ENCODE measurements at places on chromosomes 6 and 20.
A peak's percentile ranks its signal among the peaks of the same experiment; 100 is the strongest.

- DNase-seq: peak; percentile 44
Observed at GRCh38 chr6:36387440-36388303, at the start of gene ETV7. ETV7 (minus strand) TSS chr6:36387669; CDS start chr6:36387541, 128 bp downstream.

GRCh38 chr20:23034721-23035671 lies at the start of gene SSTR4:
SSTR4 (plus strand) TSS chr20:23035312; CDS start chr20:23035484, 172 bp downstream.
- no peak for DNase-seq

GRCh38 chr20:48131581-48131980 lies 346.3 kb upstream of the SULF2 start:
- no peak for DNase-seq

DNA sequence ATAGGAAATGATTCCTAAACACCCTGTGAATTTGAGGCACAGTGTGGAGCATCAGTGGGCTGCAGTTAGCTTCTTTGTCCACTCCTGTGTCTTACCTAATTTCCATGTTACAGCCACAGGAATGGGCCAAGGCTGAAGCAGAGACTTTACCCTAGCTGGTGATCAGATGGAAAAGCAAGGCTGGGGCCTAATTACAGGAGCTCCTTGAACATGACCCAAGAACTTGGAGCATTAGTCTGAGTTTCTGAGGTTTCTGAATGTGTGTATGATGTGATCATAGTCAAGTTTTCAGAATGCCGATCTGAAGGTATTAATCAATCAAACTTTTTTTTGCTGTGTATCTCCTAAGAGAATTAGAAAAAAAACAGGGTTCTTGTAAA lies 18.0 kb downstream of the HECA start:
- DNase-seq: no peak

GRCh38 chr6:83169106-83169505 lies 24.0 kb downstream of the PGM3 start:
- no peak for DNase-seq

- DNase-seq: no peak
Observed at GRCh38 chr20:39674842-39675241, 712.7 kb downstream of the DHX35 start.

- DNase-seq: no peak
Observed at GRCh38 chr6:127069659-127070279, 48.7 kb upstream of the RSPO3 start.

DNA sequence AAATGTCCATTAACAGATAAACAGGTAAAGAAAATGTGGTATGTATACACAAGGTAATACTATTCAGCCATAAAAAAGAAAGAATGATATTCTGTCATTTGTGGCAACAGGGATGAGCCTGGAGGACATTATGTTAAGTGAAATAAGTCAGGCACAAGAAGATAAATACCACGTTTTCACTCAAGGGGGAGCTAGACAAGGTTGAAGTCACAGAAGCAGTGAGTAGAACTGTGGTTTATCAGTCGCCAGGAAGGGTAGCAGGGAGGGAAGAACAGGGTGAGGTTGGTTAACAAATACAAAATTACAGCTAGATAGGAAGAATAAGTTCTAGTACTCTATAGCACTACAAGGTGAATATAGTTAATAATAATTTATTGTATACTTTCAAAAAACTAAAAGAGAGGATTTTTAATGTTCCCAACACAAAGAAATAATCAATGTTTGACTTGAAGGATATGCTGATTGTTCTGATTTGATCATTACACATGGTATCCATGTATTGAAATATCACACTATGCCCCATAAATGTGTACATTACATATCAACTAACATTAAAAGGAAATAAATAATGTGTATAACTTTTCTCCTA lies 21.1 kb downstream of the RTN4IP1 start:
- no peak for DNase-seq

DNA sequence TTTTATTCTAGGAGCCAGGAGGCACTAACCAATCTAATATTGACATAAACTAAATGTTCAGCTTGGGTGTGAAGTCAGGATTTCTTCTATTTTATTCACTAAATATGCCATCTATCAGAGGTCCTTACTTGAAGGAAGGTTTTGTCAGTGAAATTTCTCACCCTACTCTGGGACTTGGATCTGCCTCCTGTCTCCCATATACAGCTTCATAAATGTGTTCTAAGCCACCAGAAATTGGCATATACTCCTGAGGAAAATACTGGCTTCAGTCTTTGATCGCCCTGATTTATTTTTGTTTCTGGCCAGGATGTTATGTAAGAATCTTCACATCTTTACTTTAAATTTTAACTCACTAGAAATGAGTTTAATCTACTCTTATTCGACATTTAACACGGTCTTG lies 647.7 kb downstream of the C6orf118 start:
- DNase-seq: no peak

GRCh38 chr6:158825951-158826306 lies 6.8 kb upstream of the EZR start:
- DNase-seq: no peak

DNA sequence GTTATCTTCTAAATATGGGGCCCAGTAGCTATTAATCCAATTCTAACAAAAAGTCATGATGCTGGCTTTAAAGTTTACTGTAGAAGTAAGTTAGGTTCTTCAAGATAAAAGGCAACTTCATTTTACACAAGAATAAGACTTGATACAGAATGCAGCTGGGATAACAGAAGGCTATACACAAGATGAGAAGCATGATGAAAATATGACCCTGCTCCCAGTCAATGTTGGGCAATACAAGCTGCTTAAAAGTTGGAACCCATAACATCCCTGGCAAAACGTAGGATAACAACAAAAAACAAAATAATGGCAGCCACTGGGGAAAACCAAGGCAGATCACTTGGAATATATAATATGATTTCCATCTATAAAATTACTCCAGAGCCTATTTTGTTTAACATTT lies 87.6 kb upstream of the RSPO3 start:
- no peak for DNase-seq

GRCh38 chr20:50215926-50216325 lies 25.3 kb downstream of the CEBPB start:
- DNase-seq: no peak

DNA sequence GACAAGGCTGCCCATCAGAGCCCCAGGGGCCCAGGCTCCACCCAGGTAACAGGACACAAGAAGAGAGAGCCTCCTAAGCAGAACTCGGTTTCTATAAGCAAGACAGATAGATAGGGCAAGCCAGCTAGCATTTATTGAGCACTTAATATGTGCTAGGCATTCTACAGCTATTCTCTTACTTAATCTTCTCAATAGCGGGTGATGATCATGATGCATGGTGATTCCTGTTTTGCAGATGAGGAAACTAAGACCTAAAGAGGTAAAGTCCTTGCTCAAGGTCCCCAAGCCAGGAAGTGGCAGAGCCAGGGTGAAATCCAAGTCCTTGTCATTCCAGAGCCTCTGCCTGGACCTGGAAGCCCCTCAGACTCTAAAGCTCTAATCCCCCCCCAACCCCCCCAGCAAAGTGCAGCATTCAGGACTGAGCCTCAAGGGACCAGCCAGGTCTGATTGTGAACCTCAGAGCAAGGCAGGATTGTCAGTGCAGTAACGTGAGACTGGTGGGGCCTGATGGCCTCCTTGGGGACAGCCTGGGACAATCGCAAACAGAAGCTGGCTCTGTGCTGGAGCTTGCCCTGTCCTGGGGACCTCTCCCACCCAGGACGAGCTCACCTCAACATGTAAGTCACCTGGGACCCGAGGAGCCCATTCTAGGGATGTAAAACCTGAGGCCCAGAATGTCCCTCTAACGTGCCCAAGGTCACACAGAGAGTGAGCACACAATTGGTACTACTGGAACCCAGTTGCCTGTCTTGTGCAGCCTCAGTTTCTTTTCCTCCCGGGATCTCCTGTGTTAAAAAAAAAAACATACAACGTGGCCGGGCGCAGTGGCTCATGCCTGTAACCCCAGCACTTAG lies 48.4 kb upstream of the PTGIS start:
- no peak for DNase-seq

DNA sequence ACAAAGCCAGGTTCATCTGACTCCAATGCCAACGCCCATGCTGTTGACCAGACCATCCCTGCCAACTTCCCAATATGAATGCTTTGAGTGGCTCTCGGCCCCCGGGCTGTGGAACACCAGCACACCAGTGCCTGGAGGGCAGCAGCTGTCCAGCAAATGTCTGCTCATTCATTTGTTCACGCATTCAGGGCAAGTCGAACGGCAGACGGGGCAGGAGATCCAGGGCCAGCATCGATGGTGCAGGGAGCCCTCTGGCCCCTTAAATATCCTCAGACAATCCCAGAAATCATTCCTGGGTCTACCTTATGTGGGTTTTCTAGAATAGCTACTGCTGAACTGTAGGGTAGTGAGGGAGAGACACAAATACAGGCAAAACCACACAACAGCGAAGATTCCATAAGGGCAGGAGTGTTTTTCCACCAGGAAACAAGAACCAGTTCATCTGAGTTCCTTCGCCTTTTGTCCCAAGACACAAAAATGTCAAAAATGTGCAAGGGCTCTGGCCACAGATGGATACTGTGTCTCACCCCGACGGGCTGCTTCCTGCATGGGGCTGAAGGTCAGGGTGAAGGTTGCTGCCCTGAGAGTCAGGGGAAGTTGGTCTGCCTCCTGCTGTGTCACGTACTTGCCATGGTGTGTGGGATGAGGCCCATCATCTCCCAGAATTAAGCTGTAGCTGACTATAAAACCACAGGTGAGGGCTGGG lies 15.5 kb downstream of the RIPOR3 start:
- no peak for DNase-seq

- peak; percentile 29 for DNase-seq
Observed at GRCh38 chr6:107784669-107785068, 39.4 kb downstream of the SCML4 start.

DNA sequence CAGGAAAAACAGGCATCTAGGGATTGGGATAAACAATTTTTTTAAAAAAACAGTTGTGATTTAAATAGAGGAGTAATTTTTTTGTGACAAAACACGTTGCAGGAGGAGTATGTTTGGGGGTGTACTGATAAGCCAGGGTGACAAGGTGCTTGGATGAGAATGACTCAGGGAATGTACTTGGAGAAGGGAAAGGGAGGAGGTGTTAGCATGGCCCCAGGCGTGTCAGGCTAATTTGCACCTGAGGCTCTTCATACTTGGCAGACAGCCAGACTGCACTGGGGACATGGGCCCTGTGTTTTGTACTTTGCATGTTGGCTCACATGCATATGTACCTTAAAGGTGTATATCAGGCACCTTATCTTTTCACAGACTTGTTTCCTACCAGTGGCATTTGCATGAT lies 22.8 kb downstream of the PANK2 start:
- DNase-seq: no peak

- DNase-seq: no peak
Observed at GRCh38 chr6:30562470-30563425, 5.7 kb downstream of the PRR3 start.

DNA sequence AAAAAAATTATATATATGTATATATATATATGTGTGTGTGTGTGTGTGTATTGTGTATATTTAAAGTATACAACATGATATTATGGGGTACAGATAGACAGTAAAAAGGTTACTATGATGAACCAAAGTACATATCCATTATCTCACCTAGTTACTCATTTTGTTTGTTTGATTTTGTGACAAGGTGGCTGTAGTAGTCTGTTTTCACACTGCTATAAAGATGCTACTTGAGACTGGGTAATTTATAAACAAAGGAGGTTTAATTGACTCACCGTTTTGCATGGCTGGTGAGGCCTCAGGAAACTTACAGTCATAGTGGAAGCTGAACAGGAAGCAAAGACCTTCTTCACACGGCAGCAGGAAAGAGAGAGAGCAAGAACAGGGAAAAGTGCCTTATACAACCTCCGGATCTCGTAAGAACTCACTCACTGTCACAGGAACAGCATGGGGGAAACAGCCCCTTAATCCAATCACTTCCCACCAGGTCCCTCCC lies 30.2 kb upstream of the DACT2 start:
- no peak for DNase-seq

DNA sequence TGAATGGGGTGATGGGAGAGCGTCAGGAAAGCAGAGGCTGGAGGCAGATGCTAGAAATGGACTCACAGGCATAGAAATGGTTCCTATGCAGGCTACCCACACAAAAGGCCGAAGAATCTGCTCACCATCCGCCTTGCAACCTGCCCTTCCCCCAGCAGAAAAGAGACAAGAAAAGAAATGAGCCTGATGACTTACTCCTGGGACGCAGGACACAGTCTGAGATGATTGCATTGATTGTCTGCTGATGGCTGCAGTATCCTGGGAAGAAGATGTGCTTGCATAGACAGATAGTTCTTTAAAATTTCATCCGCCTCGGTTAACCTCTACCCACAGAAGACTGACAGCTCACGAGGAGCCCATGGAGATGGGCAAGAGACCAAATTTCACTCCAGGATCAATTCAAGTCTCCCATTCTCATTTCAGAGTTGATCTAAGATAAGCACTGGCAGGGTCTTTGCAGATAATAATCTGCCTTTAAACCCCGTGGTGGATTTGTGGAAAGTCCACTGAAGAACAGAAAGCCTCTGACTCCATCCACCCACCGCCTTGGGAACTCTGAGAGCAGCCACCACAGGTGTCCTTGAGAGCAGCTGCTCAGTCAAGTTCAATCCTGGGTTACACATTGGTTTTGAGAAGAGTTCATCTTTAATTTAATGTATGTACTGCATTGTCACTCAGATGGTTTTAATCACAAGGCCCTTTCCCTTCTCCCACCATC lies 7.2 kb downstream of the AGPAT4 start:
- DNase-seq: no peak

DNA sequence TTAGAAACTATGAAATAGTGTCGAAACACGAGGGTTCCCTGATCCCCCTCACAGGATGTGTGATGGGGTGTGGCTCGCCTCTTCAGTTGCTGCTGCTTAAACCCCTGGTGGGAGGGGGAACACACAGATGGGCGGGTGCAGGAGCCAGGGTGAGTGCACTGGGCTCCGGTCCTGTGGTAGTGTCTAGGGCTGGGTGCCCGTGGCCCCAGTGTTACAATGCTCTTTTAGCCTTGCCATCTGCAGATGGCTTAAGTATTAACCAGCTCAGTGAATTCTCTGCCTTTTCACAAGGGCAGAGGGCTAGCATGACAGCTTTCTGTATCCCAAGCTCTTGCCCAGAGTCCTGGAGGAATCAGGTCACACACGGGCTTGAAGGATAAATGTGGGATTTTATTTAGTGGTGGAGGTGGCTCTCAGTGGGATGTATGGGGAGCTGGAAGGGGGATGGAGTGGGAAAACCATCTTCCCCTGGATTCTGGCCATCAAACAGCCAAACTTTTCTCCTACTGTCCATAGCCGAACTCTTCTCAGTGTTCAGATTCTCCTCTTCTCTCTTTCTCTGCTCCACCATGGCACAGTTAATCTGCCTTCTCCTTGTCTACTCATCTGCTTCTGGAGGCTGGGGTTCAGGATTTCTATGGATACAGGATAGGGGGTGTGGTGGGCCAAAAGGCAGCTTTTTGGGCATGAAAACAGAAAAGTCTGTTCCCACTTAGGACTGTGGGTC lies 659.0 kb downstream of the EPM2A start:
- no peak for DNase-seq

GRCh38 chr6:31053873-31054272 lies 43.6 kb downstream of the MUC22 start:
- DNase-seq: no peak

DNA sequence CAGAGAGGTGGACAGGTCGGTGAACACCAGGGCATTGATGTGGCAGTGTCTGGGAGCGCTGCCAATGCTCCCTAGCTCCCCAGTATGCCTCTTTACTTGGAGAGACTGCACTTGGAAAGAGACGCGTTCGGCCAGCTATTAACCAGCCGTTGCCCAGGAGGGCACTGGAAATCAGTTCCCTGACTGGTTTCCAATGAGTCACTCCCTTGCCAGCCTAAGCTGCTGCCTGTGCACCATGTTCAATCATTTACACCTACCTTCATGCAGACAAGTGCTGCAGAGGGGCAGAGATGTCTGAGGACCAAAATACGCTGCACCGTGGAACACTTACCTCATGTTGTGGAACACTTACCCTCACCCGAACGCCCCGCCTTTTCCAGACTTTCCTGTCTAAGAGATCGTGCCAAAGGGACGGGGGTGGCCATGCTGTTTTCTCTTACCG lies 151.6 kb downstream of the SOBP start:
- no peak for DNase-seq

- no peak for DNase-seq
Observed at GRCh38 chr6:10749734-10750133, 2.1 kb downstream of the TMEM14B start.
